ENCODE measurements at places on chromosomes 13 and 19.
A peak's percentile ranks its signal among the peaks of the same experiment; 100 is the strongest.

- DNase-seq: no peak
Measured at GRCh38 chr13:100608906-100609305, 20.3 kb upstream of the GGACT start.

DNA sequence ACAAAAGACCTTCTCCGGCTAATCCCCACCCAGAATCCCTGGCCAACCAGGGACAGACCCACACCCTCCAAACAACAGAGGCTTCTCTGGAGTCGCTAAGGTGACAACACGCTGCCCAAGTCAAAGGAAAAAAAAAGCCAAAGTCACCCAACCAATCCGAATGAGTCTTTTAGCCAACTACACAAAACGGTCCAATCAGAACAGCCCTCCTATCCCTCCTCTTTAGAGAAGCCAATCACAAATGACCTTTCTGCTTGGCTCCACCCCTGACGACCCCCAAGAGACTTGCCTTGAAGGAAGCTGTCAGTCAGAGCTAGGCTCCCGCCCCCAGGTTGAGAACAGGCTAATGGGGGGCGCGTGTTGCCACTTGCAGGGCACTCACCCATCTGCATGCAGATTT, 6.6 kb upstream of the FBXW9 start:
- DNase-seq: no peak

GRCh38 chr13:20351281-20352022, 119.3 kb upstream of the GJB6 start:
- no peak for DNase-seq

- no peak for DNase-seq
Measured at GRCh38 chr13:90751026-90751425, 596.5 kb upstream of the MIR17HG start.

GRCh38 chr13:50068508-50068907, 53.3 kb downstream of the KCNRG start:
- no peak for DNase-seq

- no peak for DNase-seq
Measured at GRCh38 chr13:24664726-24665409, 15.3 kb upstream of the ATP12A start.

DNA sequence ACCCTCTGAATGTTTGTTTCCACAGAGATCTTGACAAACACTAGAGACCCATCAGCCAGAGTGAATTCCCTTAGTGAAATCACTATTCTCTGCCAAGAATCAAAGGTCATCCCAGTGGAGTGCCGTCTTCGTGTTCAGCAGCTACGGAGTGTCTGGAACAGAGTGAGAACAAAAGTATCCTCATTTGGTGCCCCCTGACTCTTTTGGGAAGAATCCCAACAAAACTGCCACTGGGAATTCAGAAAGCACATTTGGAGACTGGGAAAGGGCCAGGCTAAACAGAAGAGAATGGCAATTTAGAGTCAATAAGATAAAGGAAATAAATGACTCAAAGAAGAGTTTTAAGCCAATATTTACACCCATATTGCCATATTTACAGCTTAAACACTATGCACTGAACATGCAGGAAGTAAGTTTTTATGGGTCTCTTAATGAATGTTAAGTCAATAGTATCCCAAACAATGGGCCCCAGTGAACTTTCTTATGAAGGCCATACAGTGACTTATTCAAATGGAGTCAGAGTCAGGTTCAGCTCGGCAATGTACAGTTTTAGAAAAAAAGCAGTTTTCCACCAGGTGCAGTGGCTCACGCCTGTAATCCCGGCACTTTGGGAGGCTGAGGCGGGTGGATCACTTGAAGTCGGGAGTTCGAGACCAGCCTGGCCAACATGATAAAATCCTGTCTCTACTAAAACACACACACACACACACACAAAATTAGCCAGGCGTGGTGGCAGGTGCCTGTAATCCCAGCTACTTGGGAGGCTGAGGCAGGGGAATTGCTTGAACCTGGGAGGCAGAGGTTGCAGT, 392.6 kb downstream of the KLF5 start:
- no peak for DNase-seq

DNA sequence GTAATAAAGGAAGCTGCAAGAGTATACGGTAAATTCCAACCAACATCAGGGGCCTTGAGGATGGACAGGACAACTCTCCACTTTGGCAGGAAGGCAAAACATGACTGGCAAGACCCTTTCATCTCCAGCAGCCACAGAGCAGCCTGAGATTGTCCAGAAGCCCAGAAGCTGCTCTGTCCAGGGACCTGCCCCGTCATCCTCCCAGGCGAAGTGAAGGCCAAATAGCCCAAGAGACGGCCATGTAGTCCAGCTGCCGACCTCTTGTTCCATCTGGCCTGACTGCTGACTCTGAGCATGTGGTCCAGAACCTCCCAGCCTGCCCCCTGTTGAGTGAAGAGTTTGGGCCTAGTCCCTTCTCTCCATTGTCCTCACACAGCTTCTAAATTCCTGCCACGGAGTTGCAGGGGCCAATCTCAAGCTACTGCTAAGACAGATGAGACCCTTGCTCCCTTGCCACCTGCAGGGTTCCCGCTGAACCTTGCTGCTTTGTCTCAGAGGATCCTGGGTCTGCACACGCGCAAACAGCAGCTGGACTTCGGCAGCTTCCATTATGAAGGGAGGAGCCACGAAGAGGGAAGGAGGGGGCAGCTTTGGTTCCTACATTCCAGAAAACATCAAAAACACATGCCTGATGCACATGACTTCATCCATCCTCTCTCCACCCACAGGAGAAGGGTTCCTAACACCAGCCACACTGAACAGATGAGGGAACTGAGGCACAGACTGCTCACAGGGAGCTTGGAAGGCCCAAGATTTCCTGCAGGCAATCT, 196.9 kb downstream of the KATNAL1 start:
- DNase-seq: no peak

DNA sequence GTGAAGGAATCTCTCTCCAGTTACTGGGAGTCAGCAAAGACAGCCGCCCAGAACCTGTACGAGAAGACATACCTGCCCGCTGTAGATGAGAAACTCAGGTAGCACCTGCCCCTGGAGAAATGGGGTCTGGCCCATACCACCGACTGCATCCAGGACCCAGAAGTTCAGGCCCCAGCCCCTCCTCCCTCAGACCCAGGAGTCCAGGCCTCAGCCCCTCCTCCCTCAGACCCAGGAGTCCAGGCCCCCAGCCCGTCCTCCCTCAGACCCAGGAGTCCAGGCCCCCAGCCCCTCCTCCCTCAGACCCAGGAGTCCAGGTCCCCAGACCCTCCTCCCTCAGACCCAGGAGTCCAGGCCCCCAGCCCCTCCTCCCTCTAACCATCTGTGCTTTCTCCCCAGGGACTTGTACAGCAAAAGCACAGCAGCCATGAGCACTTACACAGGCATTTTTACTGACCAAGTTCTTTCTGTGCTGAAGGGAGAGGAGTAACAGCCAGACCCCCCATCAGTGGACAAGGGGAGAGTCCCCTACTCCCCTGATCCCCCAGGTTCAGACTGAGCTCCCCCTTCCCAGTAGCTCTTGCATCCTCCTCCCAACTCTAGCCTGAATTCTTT, 3.0 kb downstream of the APOC2 start:
- DNase-seq: no peak

DNA sequence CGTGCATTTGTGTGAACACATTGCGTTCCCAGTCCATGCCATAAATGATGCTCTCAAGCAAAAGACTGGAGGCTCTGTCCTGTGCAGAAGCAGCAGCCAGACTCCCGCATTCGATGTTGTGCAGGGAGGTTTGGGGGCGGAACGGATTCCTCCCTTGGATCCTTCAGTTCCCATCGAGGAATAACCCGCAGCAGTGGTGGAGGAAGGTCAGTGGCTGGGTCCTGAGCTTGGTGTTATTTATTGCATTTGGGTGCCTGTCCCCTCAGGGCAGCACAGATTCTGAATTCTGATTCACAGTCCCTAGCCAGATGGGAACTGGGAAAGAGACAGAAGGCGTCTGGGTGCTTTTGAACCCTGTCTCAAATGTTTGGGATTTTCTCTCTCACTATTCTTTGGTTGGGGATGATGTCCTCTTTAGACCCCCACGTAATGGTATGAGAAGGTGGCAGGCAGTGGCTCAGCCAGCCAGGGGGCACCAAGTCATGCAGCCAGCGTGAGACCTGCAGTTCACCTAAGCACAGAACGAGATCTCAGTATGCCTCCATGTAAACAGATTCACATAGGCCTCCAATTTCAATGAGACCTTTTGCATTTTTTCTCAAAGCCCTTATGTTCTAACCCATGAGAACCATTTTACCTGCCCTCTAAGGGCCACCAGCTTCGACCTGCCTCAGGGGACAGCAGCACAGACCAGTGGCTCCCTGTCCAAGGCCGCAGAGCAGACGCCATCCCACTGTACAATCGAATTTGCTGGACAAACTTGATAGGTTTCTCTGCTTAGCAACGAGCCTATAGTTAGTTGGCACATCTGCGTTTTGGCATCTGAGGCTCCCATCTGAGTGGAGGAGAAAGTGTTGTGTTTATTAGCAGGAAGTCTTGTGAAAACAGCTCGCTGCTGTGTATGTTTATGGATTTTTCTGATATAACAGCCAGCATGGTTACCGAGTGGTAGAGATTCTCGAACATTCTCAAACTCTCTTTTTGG, 17.8 kb downstream of the KCTD15 start:
- no peak for DNase-seq

DNA sequence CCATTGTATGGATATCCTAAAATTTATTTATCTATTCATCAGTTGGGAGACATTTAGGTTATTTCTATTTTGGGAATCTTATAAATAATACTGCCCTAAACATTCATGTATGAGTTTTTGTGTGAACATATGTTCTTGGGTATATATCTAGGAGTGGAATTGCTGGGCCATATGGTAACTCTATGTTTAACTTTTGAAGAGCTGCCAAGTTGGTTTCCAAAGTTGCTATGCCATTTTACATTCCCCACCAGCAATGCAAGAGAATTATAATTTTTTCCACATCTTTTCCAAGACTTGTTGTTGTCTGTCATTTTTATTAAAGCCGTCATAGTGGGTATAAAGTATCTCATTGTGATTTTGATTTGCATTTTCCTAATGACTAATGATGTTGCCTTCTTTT, 48.2 kb upstream of the CALM3 start:
- no peak for DNase-seq

DNA sequence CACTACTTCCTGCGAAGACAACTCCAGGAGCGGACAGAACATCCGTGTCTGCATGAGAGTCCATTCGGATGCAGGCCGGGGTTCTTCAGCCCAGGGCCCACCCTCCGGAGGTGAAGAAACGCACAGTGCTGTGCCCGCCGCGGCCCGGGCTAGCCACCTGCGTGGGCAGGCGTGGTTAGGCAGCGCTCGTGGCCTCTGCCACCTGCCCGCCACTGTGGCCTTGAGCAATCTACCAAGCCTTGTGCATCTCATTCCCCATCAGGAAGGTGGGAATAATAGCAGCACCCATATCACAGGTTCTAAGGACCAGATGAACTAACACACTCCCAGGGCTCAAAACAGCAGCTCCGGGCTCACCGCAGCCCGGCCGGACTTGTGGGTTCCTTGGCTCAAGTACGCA, 26.7 kb upstream of the PABPC3 start:
- DNase-seq: no peak

- no peak for DNase-seq
Measured at GRCh38 chr13:90447034-90447733, 900.3 kb upstream of the MIR17HG start.

DNA sequence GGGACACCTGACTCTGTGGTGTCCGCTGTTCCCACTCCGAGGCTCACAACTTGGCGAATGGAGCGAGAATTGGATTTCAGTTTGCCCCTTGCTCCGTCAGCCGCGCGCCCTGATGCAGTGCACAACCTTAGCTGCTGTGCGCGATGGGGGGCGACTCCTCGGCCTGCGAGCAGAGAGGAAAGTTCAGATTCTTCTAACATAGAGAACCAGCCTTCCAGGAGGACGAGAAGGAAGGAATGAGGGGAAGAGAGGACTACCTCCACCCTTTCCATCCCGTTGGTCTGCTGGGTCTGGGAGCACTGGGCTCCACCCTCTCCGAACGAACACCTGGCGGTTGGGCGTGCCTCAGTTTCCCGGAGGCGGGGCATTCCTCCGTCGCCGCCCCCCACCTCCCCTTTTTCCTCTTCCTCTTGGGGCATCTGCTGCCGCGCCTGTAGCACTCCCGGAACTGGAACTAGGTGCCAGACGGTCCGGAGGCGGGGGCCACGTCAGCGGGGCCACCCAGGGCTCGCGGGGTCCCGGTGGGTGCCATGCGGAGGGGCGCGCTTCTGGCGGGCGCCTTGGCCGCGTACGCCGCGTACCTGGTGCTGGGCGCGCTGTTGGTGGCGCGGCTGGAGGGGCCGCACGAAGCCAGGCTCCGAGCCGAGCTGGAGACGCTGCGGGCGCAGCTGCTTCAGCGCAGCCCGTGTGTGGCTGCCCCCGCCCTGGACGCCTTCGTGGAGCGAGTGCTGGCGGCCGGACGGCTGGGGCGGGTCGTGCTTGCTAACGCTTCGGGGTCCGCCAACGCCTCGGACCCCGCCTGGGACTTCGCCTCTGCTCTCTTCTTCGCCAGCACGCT, at the start of gene KCNK6:
Gene KCNK6, plus strand, starts transcription at position 425 of the 838 bp plus-strand sequence. Its CDS starts 106 bp downstream, at position 531.
- no peak for DNase-seq

DNA sequence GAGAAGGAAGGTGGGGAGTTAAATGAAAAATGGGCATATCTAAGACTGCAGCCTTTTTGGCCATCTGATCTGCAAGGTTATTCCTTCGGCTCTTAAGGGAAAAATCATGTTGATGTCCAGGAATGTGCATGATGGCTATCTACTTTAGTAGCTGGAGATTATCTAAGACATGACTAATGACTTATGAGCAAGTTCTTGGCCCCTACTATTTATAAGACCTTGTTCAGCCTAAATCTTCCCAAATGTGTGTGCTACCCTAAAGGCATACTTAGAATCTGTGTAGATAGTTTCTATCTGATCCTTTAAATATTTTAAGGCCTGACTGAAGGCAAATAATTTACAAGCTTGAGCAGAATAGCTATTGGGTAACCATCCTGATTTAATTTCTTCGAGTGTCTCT, 41.8 kb upstream of the CD177 start:
- DNase-seq: peak; percentile 26

DNA sequence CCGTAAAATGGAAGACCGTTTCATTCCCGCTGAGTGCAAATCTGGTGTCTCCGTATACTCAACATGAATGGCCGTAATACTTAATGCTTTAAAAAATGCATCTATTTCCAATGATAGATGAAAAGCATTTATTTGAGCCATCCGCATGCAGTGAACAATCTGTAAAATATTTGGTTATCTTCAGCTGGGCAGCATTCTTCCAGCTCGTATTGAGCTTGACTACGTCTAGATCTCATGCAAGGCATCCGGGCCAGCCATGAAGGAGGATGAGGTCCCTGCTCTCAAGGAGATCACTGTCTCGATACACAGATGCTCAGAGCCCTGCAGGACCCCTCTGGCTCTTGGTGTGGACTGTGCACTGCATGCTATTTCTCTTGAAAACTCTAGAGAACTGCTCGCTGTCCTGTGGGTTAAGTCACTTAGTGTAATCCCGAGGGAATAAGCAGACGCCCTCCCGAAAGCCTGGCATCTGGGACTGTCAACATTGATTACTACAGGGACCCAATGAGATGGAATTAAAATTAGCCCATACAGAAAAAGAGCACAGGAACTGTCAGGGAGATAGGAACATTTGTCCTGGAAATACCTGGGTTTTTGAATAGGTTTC, 112.4 kb upstream of the RNF113B start:
- no peak for DNase-seq
